Spinal cord (tissue), 10 donors: ENCODE measurements at places on chromosomes 5 and 9.

DNA sequence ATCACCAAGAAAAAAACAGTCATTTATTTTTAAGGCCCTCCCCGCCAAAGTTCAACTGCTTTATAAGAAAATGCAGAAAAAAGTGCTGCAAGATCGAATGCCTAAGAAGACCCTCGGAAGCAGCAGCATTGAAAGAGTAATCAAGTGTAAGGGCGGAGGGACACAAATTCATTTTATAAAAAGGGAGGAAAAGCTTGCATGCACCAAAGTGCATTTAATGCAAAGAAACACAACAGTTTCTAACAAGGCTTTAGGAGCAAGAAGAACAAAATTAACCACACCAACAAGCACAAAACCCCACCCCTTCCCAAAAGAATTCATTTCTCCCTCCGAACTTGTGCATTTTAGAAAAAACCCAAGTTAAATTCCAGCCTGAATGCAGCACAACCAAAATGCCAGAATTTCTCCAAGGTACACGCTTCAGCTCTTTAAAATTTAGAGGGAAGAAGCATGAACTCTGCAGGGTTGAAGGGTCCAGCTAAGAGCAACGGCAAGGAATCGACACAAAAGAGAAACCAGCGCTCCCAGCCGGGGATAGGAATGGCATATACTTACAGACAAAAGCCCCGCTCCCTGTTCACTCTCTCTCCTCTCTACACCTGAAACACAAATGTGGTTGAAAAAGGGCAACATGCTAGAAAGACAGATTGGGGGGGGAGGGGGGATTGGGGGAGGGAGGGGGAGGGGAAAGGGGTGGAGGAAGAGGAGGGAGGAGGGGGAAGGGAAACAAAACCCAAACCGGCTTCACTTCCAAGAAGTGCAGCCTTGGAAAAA lies at the start of gene NREP:
Gene NREP (minus strand): TSS at position 614 of the 774 bp plus-strand sequence. CDS start 1,422 bp downstream, outside the sequence.
- peak within 1 kb of the TSS; percentile 99 for H3K4me3 ChIP-seq
- no peaks in the 10 kb centered on the region for H3K36me3 ChIP-seq
- H3K27ac ChIP-seq: peak within 1 kb of the TSS; percentile 96

- H3K4me3 ChIP-seq: no peak overlapping the region
- DNase-seq: peak; percentile 65
- H3K27ac ChIP-seq: peak overlapping the region; percentile 82
- H3K36me3 ChIP-seq: no peaks in the 10 kb centered on the region
These were observed 216.7 kb downstream of the NFIB start for GRCh38 chr9:14097215-14097614.

- peak; percentile 47 for DNase-seq
- no peaks in the 10 kb centered on the region for H3K36me3 ChIP-seq
- H3K4me1 ChIP-seq: no peaks in the 10 kb centered on the region
- H3K27ac ChIP-seq: no peak overlapping the region
- H3K27me3 ChIP-seq: peaks cover 3% of the 10 kb centered on the region
These were observed 127.3 kb upstream of the ELL2 start for GRCh38 chr5:96088706-96089498.

DNA sequence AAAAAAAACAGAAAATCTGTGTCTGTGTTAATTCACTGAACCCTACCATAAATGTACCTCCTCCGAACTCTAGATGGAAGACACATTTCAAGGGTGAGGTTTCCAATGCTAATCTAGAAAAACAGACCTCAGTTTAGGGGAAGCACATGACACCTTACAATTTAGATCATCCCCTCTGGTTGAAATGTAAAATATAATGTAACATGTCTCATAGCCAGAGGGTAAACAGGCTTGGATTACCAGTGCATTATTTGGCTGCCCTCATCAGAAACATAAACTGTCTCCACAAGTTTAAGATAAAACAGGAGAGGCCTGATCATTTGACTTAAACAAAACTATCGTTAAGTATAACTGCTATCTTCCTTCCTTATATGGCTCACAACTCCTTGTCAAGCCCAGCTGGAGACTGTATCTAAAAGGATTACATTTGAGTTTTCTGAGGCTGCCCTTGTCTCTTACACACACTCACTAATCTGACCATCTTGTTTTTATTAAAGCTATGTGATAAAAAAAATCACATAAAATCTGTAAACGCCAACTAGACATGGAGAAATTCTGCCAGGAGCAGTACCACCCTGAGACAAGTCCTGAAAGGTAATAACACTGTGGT lies 105.7 kb downstream of the LURAP1L start:
- no peak for DNase-seq
- no peak overlapping the region for H3K27ac ChIP-seq
- H3K4me3 ChIP-seq: no peak overlapping the region
- no peaks in the 10 kb centered on the region for H3K27me3 ChIP-seq
- no peaks in the 10 kb centered on the region for H3K36me3 ChIP-seq
- H3K4me1 ChIP-seq: no peaks in the 10 kb centered on the region

DNA sequence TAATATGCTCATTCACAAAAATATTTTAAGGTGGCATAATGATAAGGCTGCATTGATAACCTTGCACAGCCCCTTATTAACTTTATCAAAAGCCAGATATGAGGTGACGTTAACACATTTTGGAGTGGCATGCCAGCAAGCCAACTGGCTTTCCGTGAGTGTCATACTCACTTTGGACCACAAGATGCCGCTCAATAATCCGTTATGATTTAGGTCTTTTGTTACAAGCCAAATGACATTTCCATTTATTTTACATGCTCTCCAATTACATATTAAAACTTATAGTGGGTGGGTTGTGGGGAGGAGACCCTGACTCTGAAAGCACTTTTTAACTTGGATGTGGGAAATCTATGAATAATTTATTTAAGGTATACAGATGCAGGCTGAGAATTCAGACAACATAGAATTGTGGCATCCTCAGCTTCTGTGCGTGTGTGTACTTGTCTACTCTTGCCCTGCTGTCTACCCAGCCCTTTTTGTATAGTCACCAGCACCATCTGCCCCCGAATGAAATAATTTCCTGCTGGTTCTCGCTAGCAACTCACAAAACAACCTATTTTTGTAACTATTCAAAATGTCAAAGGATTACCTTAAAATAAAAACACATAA lies 305.1 kb downstream of the PSAT1 start:
- H3K36me3 ChIP-seq: no peaks in the 10 kb centered on the region
- DNase-seq: no peak
- H3K27me3 ChIP-seq: no peaks in the 10 kb centered on the region
- H3K4me1 ChIP-seq: peaks cover 10% of the 10 kb centered on the region
- H3K27ac ChIP-seq: no peak overlapping the region
- H3K4me3 ChIP-seq: no peak overlapping the region

DNA sequence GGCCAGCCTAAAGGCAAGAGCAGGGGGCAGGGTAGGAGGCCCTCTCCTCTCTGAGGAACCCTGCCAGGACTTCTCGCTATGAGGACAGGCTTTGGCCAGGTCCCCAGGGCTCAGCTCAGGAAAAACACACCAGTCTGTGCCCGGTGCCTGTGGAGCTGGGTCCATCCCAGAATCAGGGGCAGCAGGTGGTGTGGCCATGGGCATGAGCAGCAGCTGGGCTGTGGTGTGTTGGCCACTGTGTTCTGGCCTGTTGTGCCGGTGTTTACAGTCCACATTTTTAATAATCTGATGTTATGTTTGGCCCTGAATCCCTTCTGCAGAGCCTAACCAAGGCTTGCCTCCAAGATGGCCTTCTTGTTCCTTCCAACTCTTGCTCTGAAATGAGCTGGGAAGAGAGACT lies 77.0 kb downstream of the FGF18 start:
- peaks cover 15% of the 10 kb centered on the region for H3K4me1 ChIP-seq
- H3K36me3 ChIP-seq: no peaks in the 10 kb centered on the region
- peak; percentile 9 for DNase-seq
- H3K27ac ChIP-seq: no peak overlapping the region
- H3K4me3 ChIP-seq: no peak overlapping the region
